ENCODE measurements at places on chromosomes 5 and 9.
A peak's percentile ranks its signal among the peaks of the same experiment; 100 is the strongest.

DNA sequence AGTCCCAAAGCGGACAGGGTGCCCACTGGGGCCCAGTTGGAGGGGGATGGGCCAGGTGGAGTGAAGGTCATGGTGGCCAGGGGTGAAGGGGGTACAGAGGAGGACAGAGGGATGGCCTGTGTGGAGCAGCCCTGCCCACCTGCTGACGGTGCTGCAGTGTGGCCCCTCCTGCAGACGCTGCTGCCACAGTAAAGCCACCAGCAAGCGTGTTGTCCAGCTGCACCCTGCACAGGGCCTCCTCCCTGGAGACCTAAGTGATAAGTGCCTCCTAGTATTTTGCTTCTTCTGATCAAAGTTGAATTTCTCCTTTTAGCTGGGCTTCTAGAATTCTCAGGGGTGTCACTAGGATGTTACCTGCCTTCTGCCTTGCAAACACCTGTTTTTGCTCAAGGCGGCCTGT, 299.3 kb upstream of the IRX4 start:
- no peak for DNase-seq

- DNase-seq, result no peak
These were observed 3.8 kb downstream of the MIGA2 start for GRCh38 chr9:129040113-129040643.

DNA sequence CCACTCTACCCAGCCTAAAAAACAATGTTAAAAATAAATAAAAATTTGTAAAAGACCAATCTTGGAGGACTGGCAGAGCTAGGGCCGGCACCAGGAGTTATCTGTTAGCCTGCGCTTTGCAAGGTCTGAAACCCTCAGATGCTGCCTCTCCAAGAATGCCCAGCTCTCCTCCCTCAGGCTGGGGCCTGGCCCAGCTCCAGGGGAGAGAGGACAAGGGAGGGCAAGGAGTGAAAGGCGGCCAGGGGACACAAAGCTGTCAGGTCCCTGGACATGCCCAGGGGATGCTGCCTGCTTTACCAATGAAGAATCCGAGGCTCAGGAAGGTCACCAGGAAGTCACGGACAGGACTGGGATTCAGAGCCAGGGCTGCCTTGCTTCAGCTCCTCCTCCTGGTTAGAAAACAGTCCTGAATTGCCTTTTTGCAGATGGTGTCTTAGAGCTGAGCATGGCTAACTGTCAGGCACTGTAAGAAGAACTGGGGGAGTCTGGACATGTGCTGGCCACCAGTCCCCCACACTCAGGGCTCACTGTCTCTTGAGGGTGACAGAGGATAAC, 5.5 kb upstream of the N4BP3 start:
- no peak for DNase-seq

DNA sequence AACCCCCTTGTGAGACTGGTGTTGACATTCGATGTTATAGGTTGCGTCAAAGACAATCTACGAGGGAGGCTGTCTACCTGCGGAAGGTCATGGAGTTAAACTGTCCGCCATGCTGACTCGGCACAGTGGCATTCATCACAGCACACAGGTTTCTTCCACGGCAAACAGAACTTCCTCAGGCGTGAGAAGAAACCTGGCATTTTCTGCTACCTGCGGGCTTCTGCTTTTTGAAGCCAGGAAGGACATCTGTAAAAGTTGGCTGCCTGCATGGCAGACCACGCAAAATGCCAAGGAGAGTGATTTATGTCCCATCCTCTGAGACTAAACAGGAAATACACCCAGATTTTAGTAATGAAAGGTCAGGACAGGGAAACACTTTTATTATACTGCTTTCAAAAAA, 809.8 kb upstream of the NUDT12 start:
- no peak for DNase-seq

DNA sequence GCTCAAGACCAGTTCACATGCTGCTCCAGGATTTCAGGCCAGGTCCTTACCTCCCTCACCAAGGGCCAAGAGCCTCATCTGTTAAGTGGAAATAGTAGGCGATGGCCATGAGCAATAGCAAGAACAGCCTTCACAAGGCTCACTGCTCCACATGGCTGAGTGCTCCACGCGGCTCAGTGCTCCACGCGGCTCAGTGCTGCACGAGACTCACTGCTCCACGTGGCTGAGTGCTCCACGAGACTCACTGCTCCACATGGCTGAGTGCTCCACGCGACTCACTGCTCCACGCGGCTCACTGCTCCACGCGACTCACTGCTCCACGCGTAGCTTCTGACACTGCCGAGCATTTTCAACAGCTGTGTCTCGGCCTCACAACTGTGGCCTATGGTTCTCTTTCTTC, 36.4 kb upstream of the ADAMTS2 start:
- DNase-seq, result no peak

DNA sequence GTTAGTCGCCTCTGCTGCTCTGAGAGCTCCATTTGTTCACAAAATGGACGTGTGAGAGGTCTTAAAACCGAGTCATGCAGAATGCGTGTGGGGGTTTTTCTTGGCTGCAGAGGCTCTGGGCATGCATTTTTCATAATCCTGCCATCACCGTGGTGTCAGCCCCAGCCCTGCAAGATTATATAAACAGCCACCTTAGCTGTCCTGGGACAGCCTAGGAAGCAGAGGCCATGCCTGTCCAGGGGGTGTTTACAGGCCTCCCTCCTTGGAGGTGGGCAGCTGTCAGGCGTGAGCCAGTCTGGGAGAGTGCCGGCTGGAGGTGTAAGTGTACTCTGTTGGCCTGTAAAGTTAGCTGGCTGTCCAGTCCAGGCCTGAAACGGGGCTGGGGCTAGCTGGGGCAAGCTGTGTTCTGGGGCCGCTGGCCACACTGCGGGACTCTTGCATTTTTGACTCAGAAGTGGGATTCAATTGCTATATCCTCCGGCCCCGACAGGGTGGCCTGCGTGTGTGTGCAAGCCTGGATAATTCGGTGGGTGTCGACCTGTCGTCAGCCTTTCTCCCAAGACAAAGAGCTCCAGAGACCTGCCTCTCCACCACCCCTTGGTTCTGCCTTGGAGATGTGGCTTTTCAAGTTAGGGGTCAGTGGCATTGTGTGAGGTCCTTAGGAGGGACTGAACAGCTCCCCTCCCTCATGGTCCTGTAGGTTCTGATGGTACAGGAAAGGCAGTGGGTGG, 2.4 kb downstream of the WNK2 start:
- no peak for DNase-seq

GRCh38 chr9:91273853-91274552, 87.7 kb downstream of the AUH start:
- no peak for DNase-seq

DNA sequence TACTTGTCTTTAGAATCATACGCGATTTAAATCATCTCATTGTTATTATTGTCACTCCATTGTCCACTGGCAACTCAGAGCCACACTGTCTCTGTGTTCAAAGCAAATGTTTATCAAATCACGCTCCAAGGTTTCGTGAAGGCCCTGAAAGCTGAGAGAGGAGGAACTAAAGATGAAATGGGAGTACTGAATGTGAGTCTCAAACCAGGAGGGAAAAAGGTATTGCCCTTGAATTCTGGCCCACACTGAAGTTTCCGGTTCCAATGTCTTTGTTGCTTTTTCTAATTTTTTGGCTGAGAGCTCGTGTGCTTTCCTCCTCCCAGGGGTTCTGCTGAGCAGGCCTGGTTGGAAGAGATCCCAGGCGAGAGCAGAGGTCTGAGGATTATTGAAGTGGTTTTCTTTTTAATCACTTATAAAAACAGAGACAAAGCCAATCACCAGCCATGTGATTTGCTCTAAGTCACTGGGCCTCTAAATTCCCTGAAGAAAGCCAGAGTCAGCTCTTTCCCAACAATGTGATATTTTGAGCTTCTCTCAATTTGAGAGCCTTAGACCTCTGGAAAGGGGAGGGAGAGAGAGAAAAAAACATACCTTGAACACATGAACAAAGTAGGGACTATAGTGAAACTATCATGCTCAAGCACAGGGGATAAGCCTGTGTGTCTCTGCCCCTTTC, 420.8 kb upstream of the GRAMD2B start:
- DNase-seq, result peak; percentile 74

GRCh38 chr5:116152169-116152568, 67.3 kb downstream of the COMMD10 start:
- no peak for DNase-seq

GRCh38 chr9:135592331-135592590, 30.7 kb downstream of the PAEP start:
- DNase-seq, result no peak

DNA sequence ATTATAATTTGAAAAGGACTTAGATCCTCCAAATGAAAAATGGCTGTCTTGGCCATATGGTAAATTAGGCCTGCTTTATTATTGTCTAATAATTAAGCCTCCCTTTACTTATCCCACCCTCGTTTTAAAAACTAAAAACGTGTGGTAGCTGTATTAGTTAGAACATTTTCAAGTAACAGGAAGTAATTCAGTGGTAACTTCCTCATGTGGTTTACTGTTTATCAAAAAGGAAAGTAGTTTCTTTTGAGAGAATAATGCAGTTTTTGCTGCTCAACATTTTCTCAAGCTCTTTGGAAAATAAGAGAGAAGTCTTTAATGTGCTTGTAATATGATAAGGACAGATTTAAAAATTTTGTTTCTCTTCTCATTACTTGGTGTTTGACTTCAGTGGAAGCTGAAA, 26.0 kb downstream of the ZCCHC7 start:
- DNase-seq, result no peak

GRCh38 chr5:98578438-98578837, 195.0 kb upstream of the RGMB start:
- DNase-seq, result no peak

DNA sequence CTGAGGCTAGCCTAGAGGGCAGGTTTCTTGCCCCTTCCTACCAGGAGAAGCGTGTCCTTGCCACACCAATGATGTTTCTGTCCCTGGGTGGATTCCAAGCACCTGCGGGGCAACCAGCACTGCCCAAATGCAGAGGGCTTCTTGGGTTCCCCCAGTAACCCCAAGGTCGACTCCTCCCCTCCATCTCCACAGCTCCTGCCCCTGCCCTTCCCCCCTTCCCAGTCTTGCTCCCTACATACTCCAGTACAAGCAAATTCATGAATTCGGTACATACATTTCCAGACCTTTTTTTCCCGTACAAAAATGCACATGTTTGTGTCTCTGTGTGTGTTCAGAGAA, 12.8 kb upstream of the JADE2 start:
- no peak for DNase-seq

- DNase-seq, result no peak
These were observed 4.5 kb downstream of the CEMIP2 start for GRCh38 chr9:71763832-71764231.

DNA sequence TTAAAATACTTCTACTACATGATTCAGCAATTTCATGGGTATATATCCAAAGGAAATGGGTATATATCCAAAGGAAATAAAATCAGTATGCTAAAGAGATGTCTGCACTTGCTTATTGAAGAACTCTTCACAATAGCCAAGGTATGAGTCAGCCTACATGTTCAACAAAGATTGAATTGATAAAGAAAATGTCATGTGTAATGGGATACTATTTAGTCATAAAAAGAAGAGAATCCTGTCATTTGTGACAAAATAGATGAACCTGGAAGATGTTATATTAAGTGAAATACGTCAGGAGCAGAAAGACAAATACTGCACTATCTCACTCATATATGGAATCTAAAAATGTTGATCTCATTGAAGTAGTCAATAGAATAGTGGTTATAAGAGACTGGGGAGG, 944.5 kb upstream of the CTNND2 start:
- no peak for DNase-seq

DNA sequence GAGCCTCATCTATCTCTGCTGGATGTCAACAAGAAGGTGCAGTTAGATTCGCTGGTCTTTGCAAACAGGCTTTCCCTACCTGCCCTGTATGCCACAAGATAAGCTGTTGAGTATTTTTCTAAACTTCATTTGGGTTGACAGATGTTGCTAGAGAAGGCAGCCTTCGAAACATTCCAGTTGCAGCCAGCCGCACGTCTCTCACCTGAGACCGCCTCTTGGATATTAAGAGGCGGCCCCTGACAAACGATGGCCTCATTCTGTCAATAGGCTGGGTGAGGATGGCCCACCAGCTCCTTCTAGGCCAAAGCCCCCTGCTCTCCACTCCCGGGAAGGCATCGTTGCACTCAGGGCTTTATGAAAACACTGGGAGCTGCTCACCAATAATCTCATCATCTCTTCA, 181.6 kb downstream of the DAB2IP start:
- DNase-seq, result no peak

- DNase-seq, result no peak
These were observed 142.5 kb upstream of the SLC24A2 start for GRCh38 chr9:19931098-19931890.

- peak; percentile 19 for DNase-seq
These were observed 159.7 kb downstream of the TLE1 start for GRCh38 chr9:81529556-81530193.

- DNase-seq, result no peak
These were observed 7.5 kb upstream of the OTULINL start for GRCh38 chr5:14574096-14574495.

GRCh38 chr5:10999714-11000113, 238.7 kb upstream of the DAP start:
- DNase-seq, result no peak

GRCh38 chr9:109017061-109017460, 3.8 kb upstream of the CTNNAL1 start:
- DNase-seq, result no peak

DNA sequence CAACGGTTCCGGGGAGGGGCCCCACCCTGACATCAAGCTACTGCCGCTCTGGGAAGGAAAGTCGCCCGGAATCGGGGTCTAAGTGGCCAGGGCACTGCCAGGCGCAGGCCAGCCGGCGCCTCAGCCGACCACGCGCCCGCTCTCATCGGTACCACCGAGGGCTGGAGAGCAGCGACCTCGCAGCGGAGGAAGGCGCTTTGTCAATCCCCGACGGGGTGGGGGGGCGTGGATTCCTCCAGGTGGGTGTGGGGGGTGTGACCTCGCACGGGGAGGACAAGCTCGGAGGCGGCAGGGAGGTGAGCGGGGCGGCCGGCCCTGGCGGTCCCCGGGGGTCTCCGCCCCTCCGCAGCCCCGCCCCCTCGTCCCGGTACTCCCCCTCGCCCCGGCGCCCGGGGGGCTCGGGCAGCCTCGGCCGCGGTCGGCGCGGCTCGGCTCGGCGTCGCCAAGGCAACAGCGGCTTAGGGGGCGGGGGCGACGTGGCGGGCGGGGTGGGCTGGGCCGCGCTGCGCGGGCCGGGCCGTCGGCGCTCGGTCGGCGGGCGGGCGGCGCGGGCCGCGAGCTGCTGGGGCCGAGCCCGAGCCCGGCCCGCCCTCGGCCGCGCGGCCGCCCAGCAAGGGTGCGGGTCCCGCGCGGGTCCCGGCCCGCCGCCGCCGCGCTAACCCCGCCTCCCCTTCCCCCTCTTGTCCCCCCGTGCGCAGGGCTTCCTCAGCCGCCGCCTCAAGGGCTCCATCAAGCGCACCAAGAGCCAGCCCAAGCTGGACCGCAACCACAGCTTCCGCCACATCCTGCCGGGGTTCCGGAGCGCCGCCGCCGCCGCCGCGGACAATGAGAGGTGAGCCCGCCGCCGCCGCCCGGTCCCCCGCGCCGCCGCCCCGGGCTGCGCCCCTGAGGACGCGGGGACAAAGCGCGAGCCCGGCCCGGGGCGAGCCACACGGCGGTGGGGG, 47.5 kb downstream of the DAB2IP start:
- DNase-seq, result no peak

GRCh38 chr9:21657966-21658667, 144.3 kb upstream of the MTAP start:
- no peak for DNase-seq

GRCh38 chr5:138303372-138303771, 28.2 kb downstream of the CDC25C start:
- DNase-seq, result peak; percentile 19
